ENCODE measurements at places on chromosomes 16 and 17. TPM values are rescaled to one million over a fixed set of nuclear protein-coding genes. Genes with fewer than 3 reads are reported as not detected.

The KRT16 gene
- 0.88 TPM for total RNA-seq

The CCL4 gene
- not detected for total RNA-seq

The KRT31 gene
- total RNA-seq = not detected

The GPR142 gene
- not detected for total RNA-seq

The FGF11 gene
- 2.0 TPM for total RNA-seq

The KRTAP16-1 gene
- total RNA-seq = not detected

Data from RPMI7951 (cell line).